Activated CD4-positive, CD25-positive, alpha-beta regulatory T cell treated with anti-CD3 and anti-CD28 coated beads, Interleukin-2, amount 50 U/mL, for 72 hours (primary cell): ENCODE measurements at places on chromosomes 1 and 21.

- no peak for DNase-seq
These were observed 526.4 kb downstream of the LRRIQ3 start for GRCh38 chr1:73671530-73671929.

- no peak for DNase-seq
These were observed 228.8 kb downstream of the LTN1 start for GRCh38 chr21:28763809-28764418.

- DNase-seq = no peak
These were observed 27.2 kb downstream of the TSEN15 start for GRCh38 chr1:184078564-184079249.

DNA sequence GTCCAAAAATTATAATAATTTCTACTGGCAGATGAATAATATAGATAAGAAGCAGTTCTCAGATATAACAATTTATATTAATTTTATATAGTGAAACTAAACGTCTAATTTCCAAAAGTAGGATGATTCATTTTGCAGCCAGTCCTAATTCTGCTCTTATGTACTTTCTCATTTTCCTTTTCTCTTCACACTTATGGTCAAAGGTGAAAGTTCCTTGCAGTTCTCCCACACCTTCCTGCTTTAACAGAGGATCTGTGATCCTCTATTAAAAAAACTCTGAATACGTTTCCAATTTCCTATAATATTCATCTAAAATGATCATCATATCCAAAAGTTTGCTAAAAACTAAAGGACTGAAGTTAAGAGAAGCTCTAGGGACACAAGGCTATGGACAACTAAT lies 78.5 kb downstream of the KIFAP3 start:
- DNase-seq = no peak

DNA sequence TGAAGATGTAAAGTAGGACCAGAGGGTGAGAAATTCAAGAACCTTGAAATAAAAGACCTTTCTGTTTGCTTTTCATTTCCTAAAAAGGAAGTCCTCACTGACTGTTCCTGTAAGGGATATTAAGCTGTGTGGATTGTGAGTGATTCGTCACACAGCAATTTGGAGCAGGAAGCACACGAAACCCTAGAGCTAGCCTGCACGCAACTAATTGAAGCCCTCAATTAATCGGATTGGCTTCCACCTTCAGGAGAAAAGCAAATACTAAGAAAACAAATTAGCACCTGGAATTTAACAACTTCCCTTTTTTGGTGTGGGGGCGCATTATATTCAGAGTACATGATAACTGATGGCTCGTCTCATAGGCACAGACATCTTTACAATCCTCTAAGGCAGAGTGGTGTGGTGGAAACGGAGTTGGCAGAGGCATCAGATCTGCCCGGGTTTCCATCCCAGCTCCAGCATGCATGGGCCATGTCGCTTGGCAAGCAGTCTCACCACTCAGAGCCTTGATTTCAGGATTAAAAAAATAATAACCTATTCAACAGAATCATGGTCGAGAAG lies 95.2 kb downstream of the KCNJ15 start:
- DNase-seq = no peak

GRCh38 chr1:225526878-225527277 lies 99.0 kb upstream of the LBR start:
- no peak for DNase-seq

DNA sequence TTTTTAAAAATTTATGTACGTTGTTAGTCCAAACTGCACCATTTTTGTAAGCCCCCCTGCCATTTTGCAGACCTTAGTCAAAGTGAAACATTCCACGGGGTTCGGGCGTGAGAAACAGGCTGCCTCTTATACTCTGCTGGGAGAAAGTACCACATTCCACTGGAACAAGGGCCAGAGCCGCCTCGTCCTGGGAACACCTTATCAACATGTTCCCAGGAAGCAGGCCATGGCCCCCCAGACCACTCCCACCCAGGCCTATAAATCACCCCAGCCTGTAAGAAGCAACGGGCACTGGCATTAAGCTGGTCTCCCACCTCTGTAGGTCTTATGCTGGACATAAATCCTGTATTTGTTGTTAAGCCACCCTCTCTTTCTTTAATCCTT lies 854 bp upstream of the ZRANB2 start:
- no peak for DNase-seq

- no peak for DNase-seq
These were observed 5.9 kb upstream of the SPRR4 start for GRCh38 chr1:152964536-152964935.

GRCh38 chr1:225462714-225463574 lies 35.1 kb upstream of the LBR start:
- no peak for DNase-seq

DNA sequence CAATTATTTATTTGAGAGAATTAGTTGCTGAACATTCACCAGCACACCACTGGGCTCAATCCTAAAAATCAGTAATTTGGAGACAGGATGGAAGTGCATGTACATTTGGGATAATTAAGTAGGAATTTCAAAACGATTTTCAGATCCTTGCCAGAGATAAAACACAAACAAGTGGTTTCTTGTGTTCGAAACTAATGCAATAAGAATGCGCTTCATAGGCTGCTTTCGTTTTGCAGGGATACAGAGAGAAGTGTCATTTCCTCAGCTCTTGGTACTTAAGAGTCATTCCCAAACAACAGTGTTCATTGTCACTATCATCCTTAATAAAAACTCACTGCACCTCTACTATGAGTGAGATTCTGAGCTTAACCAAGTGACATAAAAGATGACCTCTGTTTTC lies 20.6 kb upstream of the USP24 start:
- no peak for DNase-seq

GRCh38 chr1:44417351-44418021 lies 12.4 kb downstream of the RNF220 start:
- DNase-seq = no peak

GRCh38 chr1:50421768-50422674 lies 1.2 kb downstream of the DMRTA2 start:
- DNase-seq = no peak

DNA sequence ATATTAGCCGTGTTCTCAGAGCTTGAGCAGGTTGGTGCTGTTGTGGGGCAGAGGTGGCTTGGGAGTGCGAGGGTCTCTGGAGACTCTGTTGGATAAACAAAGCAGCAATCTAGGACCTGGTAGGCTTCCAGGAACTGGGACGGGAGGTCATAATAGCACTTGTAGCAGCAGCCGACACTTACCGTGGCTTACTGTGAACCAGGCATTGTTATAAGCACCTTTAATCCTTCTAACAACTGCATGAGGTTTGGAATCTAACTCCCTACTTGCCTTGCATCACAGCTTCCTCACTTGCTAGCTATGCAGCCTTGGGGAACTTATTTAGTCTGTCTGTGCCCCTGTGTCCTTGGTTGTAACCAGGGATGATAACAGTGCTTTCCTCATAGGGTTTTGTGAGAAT lies 94.9 kb downstream of the NAV1 start:
- no peak for DNase-seq

GRCh38 chr1:220430059-220430458 lies 97.9 kb upstream of the MARK1 start:
- no peak for DNase-seq

DNA sequence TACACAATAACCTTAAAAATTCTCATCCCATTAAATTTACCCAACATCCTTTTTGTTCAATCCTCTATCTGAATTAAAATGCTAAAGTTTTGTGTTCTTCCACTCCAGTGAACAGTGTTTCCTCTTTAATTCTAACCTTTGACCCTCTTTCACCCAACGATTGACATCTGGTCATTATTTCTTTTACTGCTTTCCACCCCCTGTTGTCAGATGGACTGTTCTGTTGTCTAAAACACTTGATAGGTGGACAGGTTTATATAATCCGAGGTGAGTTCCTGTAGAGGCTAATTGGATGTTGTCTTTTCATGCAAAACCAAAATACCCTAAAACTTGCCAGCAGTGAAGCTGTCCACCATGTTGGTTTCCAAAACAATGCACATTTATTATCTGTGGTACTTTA lies 73.4 kb upstream of the SERTAD4 start:
- no peak for DNase-seq
